ENCODE measurements at places on chromosomes 7 and 10.
A peak's percentile ranks its signal among the peaks of the same experiment; 100 is the strongest.

GRCh38 chr7:47345857-47346298 lies 236.0 kb downstream of the TNS3 start:
- no peak for DNase-seq

DNA sequence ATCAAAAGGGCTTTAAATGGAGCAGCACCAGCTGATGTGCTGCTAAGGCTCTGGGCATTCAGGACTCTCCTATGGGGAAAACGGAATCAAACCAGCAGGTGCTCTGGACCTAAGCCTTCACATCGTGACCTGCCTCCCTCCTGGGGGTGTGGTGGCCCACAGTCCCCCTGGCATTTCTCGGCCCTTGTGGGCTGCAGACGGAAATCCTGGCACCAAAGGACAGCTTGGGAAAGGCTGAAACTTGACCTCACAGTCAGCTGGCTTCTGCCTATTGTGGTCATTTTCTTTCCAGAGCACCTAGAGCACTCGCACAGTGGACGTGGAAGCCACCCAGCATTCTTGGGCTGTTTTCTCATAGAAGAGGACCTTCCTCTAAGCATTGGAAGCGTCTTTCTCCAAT lies 74.8 kb downstream of the TPST1 start:
- no peak for DNase-seq

- no peak for DNase-seq
Measured at GRCh38 chr10:129968020-129968852, 4.2 kb upstream of the EBF3 start.

DNA sequence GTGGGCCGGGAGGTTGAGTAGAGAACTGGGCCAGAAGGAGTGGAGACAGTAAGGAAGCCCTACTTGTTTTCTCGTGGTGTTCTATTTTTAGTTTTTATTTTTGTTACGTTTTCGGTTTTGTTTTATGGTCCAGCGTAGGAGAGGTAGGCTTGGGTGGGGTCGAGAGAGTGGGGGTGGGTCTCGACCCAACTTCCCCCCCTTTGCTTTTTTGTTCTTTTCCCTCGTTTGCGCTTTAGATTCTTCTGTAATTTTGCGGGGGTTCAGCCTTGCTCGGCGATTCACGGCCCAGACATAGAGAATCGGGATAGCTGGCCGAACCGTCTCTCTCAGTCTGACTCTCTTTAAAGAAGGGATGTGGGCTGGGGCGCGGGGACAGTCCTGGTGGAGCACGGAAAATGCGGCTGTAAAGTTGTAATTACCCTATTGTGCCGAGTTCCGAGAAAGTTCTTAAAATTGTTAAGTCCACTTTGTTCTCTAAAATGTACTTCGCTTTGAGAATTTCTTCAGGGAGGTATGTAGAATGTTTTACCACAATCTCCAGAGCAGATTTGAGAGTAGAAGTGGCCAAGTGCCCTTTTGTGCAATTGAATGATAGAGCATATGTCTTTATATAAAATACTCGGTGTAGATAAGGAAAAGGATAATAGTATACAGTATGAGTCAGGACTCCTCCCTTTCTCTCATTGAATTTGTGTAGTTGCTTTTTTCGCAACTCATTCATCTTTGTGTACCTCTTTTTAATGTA lies 816 bp downstream of the DMTF1 start:
- peak; percentile 36 for DNase-seq

- DNase-seq: no peak
Measured at GRCh38 chr10:15068802-15069201, 19.8 kb downstream of the ACBD7 start.

DNA sequence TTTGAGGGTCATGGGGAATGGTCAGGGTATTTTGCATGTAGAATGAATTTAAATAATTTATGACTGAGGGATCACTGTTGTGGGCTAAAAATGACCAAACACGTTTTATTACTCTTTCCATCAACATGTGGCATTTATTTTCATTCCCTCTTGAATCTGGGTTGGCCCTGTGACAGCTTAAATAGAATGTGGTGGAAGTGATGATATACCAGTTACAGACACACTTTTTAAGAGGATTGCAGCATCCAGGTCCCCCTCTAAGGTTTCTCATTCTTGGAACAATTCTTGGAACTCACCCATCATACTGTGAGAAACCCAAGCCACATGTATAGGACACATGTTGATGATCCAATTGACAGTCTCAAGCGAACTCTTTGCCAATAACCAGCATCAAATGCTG lies 272.4 kb downstream of the ETV1 start:
- no peak for DNase-seq
